ENCODE measurements at places on chromosomes 1 and 21.

DNA sequence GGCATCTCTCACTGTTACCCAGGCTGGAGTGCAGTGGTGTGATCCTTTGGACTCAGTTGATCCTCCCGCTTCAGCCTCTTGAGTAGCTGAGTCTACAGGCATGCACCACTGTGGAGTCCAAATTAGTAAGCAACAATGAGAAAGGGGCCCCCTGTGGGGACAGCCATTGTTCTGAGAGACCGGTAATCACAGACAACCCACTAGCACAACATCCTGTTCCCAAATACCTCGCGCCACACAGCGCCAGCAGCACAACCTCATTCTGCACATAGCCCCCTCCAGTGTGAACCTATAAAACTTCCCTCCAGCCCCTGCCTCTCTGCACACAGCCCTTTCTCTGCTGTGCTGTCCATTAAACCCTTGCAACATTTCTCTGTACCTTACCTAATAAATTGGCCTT lies 226.4 kb downstream of the DYRK1A start:
- no peak for DNase-seq

GRCh38 chr1:150826299-150826698 lies 18.2 kb upstream of the CTSK start:
- DNase-seq = no peak

- DNase-seq = no peak
These were observed 7.7 kb downstream of the ARMH1 start for GRCh38 chr1:44681905-44682882.

DNA sequence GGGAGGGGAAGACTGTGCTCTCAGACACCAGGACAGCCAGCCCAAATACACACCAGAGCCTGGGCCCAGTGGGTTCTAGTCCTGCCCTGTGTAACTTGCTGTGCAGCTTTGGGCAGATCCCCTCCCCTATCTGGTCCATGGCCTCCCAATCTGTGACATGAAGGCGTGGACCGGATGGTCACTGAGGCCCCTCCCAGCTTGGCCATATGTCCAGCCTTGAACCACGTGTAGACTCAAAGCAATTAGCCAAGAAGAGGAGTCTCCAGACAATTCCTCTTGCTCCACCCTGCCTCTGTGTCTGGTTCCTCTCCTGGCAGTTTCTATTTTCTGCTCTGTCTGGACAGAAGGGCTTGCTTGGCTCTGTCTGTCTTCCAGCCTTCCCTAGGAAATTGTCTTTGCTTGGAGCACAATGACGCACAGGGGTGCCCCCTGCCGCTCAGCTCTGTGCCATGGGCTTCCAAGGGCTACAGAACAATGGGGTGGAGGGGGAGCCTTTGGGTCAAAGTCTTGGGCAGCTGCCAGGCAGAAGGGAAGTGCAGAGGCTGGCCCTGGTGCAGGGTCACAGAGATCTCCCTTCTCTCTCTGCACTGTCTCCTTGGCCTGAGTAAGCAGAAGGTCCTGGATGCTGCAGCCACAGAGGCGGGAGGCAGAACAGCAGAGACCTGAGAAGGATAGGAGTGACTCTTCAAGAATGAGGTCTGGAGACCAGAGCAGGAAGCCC lies 66.1 kb downstream of the TENT5C start:
- DNase-seq = no peak

DNA sequence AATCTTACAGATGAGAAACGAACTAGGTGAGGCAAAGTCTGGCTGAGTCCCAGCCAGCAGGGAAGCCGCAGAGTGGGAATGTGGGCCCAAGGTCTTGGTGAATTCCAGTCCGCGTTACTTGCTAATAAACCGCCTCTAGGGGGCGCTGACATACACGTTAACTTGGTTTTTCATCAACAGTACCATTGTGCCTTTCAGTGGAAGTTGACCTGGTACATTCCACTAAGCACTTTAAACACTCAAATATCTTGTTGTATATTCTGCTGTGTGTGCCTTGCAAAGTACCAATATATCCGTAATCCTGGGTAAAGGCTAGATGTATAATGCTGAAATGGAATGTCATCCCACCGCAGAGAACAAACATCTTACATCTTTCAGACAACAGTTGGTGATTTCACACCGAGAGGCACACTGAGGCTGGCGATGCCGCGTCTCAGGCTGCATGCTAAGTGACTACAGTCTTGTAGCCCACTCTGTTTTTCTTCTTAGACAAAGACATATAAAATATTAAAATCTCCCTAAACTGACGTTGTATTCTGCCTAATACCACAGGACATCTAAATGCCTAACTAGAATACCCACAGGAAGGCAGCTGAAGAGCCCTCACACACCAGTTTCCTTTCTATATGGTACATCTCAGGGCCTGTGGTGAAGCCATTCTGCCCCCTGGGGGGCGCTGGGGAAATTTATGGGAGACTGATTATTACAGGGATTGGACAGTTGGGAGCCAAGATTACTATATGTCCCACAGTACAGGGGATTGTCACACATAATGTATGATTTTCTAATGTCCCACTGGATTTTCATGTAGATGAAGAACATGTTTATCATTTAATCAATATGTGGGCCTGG lies 49.2 kb upstream of the C1orf198 start:
- peak; percentile 55 for DNase-seq

DNA sequence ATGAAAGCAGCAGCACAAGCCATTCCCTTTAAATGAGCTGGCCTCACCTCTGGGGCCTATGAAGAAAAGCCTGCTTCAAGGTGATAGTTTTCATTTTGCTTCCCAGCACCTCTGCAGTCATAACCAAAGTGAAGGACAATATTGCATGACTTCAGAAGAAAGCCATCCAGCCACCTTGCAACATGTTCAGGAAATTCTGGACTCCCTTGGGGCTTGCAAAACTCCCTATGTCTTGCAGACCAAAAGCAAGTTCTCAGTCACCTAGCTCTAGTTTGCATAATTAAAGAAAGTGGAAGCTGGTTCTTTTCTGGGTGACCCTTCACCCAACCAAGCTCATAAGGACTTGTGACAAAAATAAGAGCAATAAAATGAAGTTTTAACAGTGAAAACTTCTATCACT lies 87.6 kb downstream of the GFI1 start:
- no peak for DNase-seq

GRCh38 chr1:247445526-247446356 lies 12.2 kb downstream of the OR2B11 start:
- no peak for DNase-seq

DNA sequence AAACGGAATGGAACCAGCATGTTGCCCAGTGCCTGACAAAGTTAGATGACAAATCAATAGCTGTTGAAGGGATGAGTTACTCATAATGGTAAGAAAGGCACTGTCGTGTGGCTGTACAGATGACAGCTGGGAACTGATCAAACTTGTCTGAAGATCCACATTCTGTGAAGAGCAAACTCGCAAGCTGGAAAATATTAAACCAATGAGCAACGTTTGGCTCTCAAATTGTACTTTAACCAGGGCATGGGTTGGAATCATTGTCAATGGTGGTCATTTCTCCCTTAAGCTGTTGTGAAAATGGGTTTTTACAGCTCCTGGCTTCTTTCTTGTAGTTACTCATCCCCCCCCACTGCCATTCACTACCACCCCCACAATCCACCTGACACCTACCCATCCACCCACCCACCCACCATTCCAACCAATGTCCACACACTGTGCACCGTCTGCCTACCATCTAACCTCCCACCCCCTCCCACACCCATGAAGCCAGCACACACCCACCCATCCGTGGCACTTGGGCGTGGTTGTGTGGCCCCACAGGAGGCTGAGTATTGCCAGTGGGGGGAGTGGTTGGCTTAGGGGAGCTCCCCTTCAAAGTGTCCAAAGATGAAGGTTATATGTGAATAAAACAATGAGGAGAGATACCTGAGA lies 46.7 kb downstream of the CLDN14 start:
- DNase-seq = no peak

DNA sequence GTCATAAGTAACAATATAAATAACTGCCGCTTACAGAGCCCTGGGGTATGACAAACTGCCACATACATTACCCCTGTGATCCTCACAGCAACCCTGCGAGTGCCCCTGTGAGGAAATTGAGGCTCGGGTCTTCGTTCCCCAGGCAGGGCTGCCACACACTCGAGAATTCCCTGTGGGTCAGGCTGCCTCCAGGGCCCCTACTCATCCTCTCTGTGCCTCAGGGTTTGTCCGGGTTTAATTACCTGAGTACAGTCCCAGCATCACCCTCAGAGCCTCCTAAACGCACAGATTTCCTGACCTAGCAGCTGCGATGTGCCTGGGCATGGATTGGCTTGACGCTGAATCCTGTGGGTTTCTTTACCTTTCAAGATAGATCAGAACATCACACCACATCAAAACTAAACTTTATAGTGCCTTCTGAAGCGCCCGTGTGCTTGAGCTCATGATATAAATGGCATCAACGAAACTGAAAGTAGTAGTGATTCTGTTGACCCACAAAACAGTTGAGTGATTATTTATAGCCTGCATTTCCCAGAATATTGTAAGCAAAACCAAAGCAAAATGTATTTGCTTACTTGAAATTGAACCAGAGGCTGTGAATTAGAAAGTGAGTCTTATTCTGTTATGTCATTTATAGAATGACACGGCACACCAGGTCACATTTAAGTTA lies 14.0 kb downstream of the SLC37A1 start:
- no peak for DNase-seq

DNA sequence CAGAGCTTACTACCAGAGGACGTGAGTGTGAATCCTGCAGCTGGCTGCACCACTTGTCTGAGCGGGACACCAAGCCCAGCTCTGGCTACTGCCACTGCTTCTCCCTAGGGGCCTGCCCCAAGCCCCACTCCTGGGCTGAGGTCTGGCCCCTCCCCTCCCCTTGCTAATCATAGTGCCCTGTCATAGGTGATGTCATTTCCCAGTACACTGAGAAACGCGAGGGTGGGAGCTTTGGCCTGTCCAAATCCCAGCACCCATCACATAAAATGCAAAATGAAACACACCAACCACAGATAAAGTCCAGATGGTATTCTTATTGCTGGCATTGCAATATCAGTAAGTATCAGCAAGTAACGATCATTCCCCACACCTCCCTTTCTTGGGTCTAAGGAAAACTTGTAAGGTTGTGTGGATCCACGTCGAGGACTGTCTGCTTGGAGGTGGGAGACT lies 77.7 kb downstream of the TOMM20 start:
- DNase-seq = no peak

GRCh38 chr1:79215311-79215710 lies 208.8 kb upstream of the ADGRL4 start:
- no peak for DNase-seq

DNA sequence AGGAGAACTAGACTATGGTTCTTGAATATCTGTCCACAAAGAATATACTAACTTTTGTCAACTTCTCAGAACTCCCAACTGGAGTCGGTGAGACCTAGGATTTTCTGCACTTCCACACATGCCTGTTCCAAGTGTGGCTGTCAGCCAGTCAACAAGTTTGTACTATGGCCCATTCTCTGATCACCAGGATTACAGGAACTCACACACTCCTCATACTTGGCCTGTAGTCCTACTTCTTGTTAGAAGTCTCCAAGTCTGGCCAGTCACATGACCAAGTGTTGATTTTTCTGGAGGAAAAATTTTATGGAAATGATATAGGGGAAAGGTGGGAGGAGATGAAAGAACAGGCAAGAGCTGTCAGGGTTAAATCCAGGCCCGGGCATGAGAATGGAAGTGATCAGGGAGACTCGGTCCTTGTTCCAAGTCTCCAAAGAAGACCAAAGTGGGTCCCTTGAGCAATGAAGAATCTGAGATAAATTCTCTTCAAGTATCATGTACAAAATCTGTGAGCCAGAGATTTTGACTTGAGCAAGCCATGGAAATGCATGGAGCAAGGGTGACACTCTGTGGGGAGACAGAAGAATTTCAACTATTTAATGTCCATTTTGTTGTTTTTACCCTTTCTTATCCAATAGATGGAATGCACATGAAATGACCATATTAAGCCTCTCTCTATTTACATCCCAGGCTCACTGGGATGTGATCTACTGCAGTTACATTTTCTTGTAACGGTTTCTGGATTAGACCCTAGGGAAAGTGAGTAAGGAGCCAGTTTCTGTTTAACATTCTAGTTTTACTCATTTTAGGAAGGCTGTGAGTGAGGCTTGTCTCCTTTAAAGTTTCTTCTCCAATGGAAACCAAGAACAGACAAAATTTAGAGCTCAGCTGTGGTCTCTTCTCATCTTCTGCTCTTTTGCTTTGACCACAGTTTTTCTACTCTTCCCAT lies 320.9 kb downstream of the ASTN1 start:
- DNase-seq = no peak

DNA sequence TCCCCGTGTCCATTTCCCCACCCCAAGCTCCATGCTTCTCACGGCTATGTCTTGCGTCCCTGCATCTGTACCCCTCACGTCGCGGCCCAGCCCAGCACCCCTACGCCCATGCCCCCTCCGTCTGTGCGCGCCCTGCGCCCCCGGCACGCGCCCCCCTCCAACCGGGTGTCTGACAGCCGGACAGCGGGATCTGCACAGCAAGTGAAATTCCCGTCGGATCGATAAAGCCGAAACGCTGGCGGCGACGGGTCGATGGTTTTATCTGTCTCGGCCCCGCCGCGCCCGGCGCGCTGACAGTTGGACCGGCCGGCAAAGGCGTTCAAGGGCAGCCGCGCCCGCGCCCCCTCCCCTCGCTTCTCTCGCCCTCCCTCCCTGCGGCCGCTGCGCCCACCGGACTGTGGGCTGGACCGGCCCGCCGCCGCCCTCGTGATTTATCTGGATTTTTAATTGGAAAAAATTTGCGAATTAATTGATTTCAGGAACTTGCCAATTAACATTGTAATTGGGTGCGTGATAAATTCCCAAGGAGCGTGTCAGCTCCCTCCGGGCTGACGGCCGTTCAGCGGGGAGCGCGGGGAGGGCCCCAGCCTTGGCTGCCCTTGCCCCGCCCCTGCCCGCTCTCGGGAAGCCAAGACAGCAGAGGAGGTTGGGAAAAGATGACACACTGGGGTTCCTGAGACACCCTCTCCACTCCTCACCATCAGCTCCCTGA lies 57.1 kb downstream of the TMEM53 start:
- no peak for DNase-seq

DNA sequence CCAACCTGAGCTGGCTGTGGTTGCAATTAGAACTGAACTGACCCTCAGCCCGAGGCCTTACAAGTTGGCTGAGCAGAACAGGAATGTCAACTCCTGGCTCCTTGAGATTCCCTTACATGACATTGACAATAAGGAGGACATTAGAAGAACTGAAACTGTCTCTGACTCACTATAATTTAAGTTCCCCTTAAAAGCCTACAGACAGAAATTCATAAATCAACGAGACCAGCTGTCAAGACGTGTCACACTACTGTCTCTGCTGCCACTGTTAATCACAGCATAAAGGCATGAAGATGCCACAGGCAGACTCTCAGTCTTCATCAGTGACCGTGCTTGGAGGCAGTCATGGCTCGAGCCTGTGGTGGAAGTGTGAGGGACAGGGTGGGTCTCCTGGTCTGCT lies 168.8 kb downstream of the GABPA start:
- no peak for DNase-seq
